ENCODE measurements at places on chromosomes 16 and 17. TPM values are rescaled to one million over a fixed set of nuclear protein-coding genes. Genes with fewer than 3 reads are reported as not detected.

- DNase-seq = no peak
Measured at GRCh38 chr17:17514361-17514992, 18.3 kb upstream of the RASD1 start.

GRAP gene
- total RNA-seq = 2.2 TPM

DNA sequence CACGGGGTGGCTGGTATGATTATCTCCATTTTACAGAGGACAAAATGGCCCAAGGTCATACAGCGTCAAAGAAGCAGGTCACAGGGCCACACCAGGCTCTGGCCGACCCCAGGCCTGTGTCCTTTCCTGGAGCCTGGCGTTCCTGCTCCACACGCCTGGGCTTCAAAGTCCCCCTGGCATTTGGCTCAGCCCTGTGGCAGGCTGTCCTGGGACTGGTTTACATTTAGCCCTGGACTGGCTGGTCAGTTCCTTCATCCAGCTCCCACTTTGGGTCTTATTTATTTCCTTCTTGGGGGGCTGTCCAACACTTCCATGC is 15.3 kb downstream of the TBX2 start:
- DNase-seq = no peak

POLR3E gene
- 48.1 TPM for total RNA-seq

- no peak for DNase-seq
Measured at GRCh38 chr16:29891525-29892457, 7.6 kb downstream of the SEZ6L2 start.

CCL4 gene
- total RNA-seq = 10.8 TPM

GRCh38 chr17:5248821-5249479 is 14.3 kb upstream of the SCIMP start:
- DNase-seq = no peak

- no peak for DNase-seq
Measured at GRCh38 chr17:73829676-73830280, 185.5 kb upstream of the SDK2 start.

CNGB1 gene
- total RNA-seq = 0.75 TPM

LPO gene
- not detected for total RNA-seq

GRCh38 chr17:41738077-41738800 is 3.8 kb upstream of the HAP1 start:
- peak; percentile 87 for DNase-seq
